Stimulated activated naive CD4-positive, alpha-beta T cell treated with Interleukin-2 at 50 U/mL for 16 hours (primary cell): ENCODE measurements at places on chromosomes 2 and 18.

- DNase-seq = no peak
Observed at GRCh38 chr2:120378605-120379004, 32.7 kb downstream of the INHBB start.

DNA sequence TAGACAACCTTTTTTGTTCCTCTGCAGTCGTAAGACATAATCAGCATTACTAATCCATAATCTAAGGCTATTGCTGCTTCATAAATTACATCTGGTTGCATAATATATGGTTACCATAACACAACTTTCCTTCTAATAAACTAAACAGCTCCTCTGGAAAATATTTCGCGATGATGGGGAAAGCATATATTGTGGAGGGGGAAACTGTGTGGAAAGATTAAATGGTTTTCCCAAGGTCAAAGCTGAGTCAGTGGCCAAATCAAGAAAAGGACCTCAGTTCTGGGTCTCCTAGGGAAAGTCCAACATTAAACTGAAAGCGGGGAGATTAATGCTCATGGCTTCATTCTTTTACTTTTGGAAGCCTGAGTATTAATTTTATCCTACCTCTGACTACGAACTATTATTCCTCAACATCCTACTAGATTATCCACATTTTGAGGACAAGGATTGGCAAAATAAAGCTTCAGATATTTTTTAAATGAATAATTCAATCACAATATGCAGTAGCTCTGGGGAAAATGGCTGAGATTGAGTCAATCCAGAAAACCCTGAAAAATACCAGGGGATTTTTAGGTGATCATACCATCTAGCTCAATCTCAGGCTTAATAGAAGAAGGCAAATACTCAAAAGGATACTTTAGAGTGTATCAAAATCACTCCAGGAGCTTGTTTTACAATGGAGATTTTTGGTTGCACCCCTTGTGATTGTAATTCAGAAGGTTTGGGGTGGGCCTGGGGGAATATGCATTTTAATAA, 33.8 kb upstream of the STK17B start:
- DNase-seq = no peak

- no peak for DNase-seq
Observed at GRCh38 chr2:117859924-117860647, 45.6 kb downstream of the DDX18 start.

DNA sequence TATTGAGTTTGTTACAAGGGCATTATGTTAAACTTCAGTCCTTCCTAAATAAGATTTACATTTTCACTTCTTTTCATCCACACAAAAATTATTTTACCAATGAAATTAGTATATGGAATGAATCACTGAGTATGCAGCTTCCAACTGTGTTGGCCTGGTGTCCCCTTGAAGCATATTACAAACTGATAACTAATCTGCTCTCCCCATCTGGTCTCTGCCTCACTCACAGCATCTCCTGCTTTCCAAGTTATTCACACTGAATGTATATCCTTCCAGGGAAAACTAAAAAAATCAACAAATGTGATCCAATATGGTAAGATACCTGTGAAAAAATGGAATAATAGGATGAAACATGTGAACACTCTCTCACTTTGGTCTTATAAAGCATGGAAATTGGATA, 90.0 kb upstream of the NYAP2 start:
- DNase-seq = no peak

DNA sequence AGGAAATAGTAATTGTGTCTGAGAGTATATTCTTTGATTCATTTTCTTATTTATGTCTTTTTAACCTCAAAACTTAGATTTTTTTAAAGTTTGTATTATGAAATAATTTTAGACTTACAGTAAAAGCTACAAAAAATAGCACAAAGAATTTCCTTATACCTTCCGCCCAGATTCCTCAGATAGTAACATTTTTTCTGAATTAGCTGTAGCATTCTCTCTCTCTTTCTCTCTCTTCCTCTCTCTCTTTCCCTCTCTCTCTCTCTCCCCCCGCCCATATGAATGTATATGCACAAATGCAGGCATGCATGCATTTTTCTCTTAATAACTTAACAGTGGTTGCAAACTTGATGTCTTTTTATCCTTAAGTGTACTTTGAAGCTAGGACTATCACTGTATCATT, 361.1 kb upstream of the NRP2 start:
- DNase-seq = no peak

- DNase-seq = peak; percentile 76
Observed at GRCh38 chr2:70141902-70142589, 48.8 kb downstream of the C2orf42 start.

DNA sequence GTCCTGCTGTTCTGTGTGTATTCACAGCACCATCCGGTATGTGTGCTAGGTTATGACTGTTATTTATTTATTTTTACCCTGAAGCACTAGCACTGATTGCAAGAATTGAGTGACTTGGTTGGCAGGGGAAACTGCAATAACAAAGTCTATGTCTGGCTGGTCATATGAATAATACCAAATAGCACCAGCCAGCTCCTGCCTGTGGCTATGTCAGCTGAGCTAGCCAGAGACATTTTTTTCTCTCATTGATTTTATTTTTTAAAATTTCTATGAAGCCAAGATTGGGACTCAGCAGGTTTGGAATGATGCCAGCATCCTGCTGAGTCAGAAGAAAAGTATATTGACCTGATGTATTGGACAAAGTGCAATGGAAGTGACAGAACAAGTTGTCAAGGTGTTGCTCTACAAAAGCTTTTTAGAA, 188.5 kb upstream of the CDH2 start:
- DNase-seq = no peak

GRCh38 chr2:122780251-122780650, 1024.8 kb downstream of the TSN start:
- no peak for DNase-seq

GRCh38 chr2:138201286-138201685, 237.0 kb downstream of the HNMT start:
- DNase-seq = no peak

GRCh38 chr2:105445498-105445897, 46.6 kb upstream of the FHL2 start:
- no peak for DNase-seq

GRCh38 chr2:62363166-62363565, 142.8 kb downstream of the TMEM17 start:
- no peak for DNase-seq

DNA sequence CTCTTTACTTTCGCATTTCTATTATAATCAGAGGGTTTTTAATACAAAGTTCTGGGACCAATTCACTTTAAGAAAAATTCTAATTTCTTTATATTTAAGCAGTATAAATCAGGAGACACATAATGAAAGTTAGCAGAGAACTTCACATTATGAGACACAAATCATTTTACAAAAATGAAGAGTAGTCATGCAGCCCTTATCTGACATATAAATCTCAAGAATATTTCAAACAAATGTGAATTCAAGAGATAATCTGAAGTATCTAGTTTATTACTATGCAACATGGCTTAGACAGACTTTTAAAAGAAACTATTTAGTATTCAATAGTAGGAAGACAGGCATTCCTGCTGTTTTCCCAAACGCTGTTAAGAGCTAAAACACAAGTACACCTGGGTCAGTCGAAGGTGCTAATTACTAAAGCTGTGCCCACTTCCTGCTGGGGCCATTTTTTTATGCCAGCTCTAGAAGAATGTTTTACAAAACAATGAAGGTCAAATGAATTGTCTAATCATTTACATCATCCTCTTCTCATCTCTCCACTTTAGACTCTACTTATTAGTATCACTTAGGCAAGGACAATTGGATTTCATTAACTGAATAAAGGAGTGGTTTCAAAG, 40.2 kb downstream of the CWC22 start:
- DNase-seq = no peak

DNA sequence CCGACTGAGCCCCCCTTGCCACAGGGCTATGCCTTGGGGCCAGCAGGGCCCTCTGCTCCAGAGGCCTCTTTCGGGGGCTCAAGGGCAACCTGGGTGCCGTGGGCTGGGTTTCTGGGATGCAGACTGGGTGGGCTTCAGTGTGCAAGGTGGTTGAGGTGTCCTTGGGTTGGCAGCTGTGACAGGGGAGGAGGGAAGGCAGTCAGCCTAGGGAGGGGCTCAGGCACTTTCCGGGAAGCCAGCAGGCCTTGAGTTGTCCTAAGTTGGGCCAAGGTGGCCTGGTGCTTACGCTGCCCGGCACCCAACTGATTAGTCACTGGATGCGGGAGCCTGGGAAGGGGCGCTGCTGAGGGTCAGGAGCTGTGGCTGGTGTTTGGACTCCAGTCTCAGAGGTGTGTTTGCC, 199.5 kb downstream of the TWIST2 start:
- DNase-seq = no peak

- no peak for DNase-seq
Observed at GRCh38 chr2:14572633-14573032, 59.9 kb upstream of the LRATD1 start.

DNA sequence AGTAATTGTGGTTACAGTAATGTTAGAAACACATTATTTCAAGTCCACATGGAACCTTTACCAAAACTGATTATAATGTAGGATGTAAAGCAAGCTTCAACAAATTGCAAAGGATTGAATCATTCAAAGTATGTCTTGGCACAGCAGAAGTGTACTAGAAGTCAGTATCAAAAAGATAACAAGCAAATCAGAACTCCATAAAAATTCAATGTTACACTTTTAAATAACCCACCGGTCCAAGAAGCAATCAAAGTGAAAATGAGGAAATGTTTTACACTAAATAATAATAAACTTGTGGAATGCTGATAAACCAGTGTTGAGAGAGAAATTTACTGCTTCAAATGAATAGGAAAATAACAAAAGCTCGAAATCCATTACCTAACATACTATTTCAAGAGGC, 47.7 kb downstream of the TTC21B start:
- DNase-seq = no peak

DNA sequence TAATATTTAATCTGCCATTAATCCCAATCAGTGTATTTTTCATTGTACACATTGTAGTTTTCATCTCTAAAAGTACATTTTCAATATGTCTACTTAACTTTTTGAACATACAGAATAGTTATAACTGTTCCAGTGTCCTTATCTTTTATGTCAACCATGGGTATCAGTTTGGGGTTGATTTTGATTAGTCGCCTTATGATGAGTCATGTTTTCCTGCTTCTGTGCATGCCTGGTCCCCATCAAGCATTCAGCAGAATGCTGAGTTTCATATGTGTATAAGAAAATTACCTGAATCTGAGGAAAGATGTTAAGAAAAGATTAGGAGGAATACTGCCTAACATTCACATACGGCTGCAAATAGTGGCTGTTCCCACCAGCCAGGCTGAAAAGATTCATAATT, 17.7 kb downstream of the SPDYA start:
- no peak for DNase-seq

GRCh38 chr2:157329524-157329923, 3.9 kb upstream of the ERMN start:
- no peak for DNase-seq

DNA sequence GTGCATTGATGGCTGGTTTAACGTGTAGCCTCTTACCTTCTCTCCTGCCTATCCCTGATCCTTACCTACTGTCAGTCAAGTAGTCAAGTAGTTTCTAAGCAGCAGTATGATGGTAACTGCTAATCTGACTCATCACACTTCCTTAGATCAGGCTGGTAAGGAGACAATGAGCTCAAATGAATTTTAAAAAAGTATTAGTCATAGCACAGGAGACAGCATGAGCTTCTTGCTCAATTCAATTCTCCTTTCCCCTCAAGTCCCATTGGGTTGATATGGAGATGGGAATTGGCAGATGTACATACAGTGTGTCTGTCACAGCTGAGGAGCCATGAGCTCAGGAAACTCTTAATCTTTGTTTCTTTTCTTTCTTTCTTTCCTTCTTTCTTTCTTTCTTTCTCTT, 799.7 kb downstream of the LRP1B start:
- DNase-seq = no peak

- no peak for DNase-seq
Observed at GRCh38 chr2:30412047-30412683, 34.9 kb upstream of the LCLAT1 start.

- no peak for DNase-seq
Observed at GRCh38 chr18:32152705-32153448, 37.0 kb upstream of the MEP1B start.

GRCh38 chr2:110865188-110865587, 132.8 kb downstream of the ACOXL start:
- peak; percentile 29 for DNase-seq

GRCh38 chr18:63922049-63922448, 14.3 kb downstream of the SERPINB10 start:
- DNase-seq = no peak

DNA sequence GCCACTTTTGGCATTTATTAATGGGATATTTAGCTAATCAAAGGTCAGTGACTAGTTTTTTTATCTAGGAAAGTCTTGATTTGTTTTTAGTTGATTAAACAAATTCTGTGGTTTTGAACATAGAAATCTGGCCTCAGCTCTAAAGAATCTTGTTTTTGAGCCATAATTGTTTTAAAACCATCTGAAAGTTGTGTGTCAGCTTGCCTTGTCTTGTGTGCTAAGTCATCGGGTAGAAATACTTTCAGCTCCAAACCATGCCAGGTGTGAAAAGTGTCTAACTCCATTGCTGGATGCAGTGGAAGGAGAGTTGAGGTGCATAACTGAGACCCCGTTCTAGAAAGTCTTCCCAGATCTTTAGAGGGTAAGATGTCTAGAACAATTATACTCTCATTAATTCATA, 22.7 kb downstream of the FARP2 start:
- DNase-seq = no peak

GRCh38 chr2:83596592-83597282, 862.3 kb downstream of the SUCLG1 start:
- no peak for DNase-seq

GRCh38 chr18:55119434-55119833, 160.2 kb upstream of the CCDC68 start:
- DNase-seq = no peak

DNA sequence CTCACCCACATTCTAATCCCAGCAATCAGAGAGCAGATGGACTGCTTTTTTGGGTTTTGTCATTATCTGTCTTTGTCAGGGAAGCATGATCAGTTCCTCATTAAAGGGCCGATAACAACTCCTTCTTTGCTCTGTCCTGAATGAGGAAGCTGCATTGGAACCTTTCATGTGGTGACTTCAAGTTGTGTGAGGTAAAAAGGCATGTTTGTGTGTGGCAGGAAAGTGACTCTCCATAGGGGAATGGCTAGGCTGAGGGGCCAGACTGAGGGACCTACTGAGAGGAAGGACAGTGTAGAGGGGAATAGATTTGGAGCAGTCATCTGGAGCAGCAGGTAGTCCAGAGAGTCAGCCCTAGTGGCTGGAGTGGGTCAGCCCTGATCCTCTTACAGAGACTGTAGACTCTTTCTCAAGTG, 23.6 kb upstream of the LRRTM1 start:
- DNase-seq = no peak

GRCh38 chr18:74791501-74792194, 194.0 kb downstream of the ZNF407 start:
- DNase-seq = no peak

- DNase-seq = no peak
Observed at GRCh38 chr2:85748039-85748734, 5.6 kb upstream of the ATOH8 start.
